ENCODE measurements at places on chromosomes 1 and 21. TPM values are rescaled to one million over a fixed set of nuclear protein-coding genes. Genes with fewer than 3 reads are reported as not detected.

The SLAMF7 gene
- 0.41 TPM for total RNA-seq

The ZSWIM5 gene
- total RNA-seq = 1.4 TPM

The SPRR2A gene
- total RNA-seq = 3.1 TPM

The DYNLT4 gene
- total RNA-seq = not detected

The PDE4B gene
- 31.8 TPM for total RNA-seq

The ADORA1 gene
- total RNA-seq = 1.8 TPM

The LCE1F gene
- total RNA-seq = not detected

The ERVH48-1 gene
- not detected for total RNA-seq

The NEK2 gene
- total RNA-seq = 9.5 TPM

The FAM78B gene
- 0.82 TPM for total RNA-seq

The EPHA8 gene
- total RNA-seq = not detected

The ZNF695 gene
- 3.5 TPM for total RNA-seq

The GJC2 gene
- total RNA-seq = 5.5 TPM
